ENCODE measurements at places on chromosomes 12 and 14.

- no peak for DNase-seq
Measured at GRCh38 chr12:95896846-95897245, 38.1 kb downstream of the SNRPF start.

DNA sequence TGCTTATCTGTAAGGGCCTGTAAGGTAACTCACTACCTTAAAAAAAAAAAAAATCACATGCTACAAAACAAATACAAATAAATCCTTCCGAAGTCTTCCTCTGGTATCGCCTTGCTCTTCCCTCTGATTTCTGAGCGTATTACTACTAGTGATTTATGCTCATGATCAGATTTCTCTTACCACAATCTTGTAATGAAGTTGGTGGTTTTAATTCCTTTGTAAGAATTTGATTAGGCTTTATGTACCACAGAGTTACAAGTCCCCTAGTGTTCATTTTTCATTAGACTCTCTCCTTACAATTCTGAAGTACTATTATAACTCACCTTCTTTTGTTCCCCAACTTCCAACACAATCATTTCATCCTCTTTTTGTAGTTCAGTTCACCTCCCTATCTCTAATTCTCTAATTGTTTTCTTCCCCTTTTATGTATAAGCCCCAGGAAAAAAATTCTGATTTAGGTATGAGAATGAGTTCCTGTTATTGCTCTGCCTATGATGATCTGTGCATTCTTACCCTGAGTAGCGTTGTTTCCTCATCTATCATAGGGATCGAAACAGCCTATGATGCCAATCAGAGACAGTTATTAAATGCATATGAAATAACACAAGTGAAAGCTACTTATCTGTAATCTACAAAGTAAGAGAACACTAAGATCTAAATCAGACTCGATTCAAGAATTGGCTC is 81.5 kb downstream of the EPS8 start:
- no peak for DNase-seq

DNA sequence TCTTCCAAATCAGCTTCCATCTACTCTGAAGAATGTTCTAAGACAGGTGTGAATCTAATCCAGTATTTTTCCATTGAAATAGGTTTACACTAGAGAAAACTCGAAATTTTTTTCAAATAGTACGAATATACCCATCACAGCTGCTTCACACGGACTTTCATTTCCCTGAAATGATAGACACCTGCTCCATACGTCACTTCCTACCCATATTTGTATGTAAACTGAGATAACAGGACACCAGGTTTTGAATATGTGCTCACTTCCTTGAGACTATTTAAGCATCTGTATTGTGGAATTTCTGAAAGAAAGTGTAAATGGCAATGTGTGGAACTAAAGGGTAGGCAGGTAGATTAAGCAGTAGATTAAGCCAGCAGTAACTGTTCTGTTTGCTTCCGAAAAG is 13.4 kb upstream of the ITPR2 start:
- DNase-seq = no peak

GRCh38 chr12:108304633-108305032 is 34.5 kb downstream of the CMKLR1 start:
- DNase-seq = no peak

Data from DND-41 (cell line).